ENCODE measurements at places on chromosomes 11 and 22.

DNA sequence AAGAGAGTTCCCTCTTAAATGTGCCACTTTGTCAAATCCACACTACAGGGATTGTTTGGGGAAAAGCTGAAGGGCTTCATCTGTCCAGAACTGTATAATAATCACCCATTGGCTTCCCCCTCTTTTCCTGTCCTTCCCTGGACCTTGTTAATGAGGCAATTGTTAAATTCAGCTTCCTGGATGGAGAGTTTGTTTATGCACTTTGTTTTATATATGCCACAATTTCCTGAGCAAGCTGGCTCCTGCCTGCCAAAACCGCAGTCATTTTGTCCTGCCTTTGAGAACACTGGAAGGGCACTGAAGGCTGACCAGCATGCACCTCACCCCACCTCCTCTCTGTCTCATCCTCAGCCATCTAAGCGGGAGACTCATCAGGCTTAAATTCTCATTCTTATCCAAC is 86.2 kb downstream of the MSANTD4 start:
- no peak for DNase-seq

GRCh38 chr22:39593066-39593930 is 22.7 kb downstream of the CACNA1I start:
- DNase-seq = no peak

GRCh38 chr11:126155402-126156187 is 55.9 kb downstream of the RPUSD4 start:
- no peak for DNase-seq

- DNase-seq = no peak
These were observed 3.5 kb upstream of the COX8A start for GRCh38 chr11:63970902-63971301.

GRCh38 chr22:47923011-47923427 is 1160.6 kb downstream of the TBC1D22A start:
- DNase-seq = no peak

GRCh38 chr11:68441466-68442230 is 18.9 kb upstream of the PPP6R3 start:
- DNase-seq = no peak

- no peak for DNase-seq
These were observed 23.3 kb downstream of the DKK3 start for GRCh38 chr11:11985016-11985715.

- DNase-seq = no peak
These were observed 23.6 kb downstream of the CHEK2 start for GRCh38 chr22:28718044-28718443.

DNA sequence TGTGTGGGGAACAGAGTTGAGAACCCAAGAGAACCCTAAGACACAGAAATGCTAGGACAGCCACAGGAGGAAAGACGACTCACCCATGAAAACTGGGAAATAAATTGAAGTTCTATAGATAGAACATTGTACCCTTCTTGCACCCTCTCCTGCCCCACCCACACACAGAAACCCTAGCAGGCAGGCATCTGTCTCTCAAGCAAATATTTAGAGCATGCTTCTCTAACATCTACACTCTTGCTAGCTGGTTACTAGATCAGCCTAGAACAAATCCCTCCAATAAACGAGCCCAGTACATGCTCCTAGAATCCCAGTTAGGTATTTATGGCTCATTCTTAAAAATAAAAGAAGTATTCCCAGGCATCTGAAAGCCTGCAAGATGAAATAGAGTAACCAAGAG is 32.1 kb upstream of the CLPB start:
- no peak for DNase-seq

- no peak for DNase-seq
These were observed 21.5 kb downstream of the OTUB1 start for GRCh38 chr11:64007629-64008282.

DNA sequence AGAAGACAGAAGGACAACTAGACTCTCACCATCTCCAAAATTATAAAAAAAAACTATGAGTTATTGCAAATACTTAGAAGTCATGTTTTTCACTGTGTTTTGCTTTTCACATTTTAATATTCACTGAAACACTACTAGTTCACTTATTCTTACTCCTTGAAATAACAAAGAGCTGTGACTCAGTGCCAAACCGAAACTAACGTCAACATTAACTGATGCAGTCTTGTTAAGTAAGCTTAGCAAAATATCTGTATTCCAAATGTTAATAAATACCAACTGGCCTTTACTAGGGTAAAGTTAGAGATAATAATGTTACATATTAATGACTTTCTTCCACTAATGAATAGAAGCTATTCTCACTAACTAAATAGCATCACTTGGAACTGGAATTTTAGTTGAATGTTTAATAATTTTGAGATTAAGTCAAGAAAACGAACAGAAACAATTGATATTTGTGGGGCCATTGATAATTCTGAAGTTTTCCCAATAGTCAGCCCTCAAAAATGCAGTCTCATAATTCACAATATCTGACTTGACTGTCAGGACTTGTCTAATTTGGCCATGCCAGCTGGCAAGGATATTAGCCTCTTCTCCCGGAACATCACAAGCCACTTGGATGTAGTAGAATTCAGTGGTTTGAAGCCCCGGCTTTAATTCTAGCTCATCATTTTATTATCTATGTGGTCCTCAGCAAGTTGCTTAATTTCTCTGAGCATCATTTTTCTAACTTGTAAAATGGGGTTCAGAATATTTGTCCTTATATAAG is 230.1 kb upstream of the DDI1 start:
- DNase-seq = no peak

- no peak for DNase-seq
These were observed 371.6 kb downstream of the CADM1 start for GRCh38 chr11:115132436-115133228.

DNA sequence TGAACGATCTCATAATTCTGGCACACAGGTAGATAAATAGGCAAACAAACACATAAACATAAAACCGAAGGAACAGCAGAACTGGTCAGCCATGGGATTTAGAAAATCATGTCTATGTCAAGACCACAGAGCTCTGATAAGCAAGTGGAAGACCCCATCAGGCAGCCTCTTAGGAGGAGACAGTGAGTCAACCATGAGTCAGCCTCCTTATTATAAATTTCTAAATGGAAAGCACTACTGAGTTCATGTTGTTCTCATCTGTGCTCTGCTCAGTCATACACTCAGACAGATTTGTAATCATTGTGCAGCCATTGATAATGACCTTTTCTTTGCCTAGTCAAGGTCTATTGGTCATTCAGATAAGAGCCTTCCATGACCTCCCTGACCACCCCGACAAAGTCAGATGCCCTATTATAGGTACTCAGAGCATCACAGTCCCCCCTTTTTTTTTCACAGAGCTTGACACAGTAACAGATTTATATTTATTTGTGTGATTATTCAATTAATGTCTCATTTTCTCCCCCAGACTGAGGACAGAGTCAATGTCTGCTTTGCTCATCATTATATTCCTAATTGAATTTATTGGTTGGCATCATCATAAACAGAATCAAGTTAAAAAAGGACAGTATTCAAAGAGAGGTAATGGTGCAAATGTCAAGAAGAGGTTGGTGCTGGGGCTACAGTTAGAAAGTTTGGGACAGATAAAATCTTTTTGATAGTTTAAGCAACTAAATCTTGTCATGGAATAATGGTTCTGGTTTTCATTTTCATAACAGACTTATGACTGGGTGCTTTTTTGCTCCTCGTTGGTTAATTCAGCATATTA is 579.7 kb upstream of the CCDC90B start:
- DNase-seq = no peak

DNA sequence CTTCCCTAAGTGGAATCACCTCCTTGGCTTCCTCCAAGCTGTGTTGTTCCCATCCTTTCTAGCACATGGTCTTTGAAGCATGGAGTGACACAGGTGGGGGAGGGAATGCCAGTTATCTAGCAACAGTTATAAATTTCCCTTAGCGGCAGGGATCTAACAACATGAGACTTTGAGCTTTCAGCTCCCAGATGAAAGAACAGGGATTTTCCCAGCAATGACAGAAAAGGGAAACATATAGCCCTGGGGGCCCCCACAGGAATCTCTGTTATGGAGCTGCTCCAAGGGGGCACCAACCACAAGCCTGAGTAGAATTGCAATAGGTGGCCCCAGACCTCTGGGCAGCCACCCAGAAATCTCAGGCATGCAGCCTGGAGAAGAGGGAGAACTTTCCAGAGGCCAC is 163.0 kb downstream of the GRIK4 start:
- DNase-seq = no peak

DNA sequence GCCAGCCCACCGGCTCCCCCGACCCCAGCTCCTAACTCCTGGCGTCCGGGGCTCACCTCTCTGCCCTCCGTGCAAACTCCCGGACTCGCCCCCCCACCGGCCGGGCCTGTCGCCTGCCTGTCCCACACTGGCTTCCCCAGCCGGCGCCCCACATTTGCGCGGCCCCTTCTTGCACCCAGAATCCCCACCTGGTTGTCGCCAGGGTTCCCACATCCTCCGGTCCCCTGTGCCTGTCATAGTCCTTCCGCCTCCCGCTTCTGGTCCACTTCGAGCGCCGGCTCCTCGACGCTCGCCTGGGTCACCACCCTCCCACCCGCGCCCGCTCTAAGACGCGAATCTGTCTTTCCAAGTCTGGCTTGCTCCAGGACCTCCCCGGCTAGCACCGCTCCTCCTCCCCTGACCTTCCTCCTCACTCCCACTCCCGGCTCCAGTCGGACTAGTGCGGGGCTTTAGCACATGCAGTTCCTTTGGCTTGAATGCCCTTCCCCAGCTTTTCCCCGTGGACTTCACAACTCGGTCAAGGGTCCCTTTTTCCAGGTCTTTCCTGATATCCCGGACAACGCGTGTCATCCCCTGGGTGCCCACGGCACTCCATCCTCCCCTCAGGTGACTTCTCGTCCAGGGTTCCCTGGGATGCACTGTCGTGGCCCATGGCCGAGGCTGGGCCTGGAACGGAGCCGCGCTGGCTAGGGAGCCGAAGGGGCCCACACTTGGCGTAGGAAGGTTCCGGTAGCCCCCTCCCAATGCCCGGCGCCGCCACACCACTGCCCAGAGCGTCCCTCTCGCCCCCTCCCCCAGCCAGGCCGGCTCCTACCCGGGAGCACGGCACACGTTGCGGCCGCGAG is 635 bp downstream of the SCARF2 start:
- DNase-seq = no peak

- DNase-seq = no peak
These were observed 1686.8 kb downstream of the LRRC4C start for GRCh38 chr11:39772525-39773137.

GRCh38 chr11:64485074-64485473 is 105.9 kb upstream of the SLC22A12 start:
- no peak for DNase-seq

DNA sequence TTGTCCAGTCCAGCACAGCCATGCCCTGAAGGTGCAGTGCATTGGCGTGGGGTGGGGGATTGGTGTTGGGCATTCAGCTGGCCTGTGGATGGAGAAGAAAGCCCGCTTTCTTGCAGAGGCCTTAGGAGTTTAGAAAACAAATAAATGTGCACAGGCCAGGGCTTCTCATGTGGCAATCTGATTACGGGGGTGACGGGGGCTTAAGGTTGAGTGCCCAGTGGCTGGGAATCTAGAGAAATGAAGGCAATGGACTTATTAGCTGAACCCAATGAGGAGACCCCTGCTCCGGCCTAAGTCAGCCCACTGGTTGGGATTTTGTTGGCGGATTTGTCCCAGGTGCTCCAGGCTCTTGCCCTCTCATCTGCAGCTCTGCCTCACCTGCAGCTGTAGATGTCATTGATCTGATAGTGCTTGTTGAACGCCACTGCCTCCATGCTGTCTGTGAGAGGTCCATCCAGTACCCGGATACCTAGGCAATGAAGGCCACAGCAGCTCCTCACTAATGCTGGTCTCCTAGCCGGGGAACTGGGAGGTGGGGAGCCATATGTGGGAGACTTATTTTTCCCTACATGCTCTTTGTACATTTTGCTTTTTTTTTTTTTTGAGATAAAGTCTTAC is 6.2 kb downstream of the PCSK7 start:
- no peak for DNase-seq

- no peak for DNase-seq
These were observed 289.2 kb downstream of the MN1 start for GRCh38 chr22:27512283-27512761.

GRCh38 chr11:115368616-115369015 is 135.6 kb downstream of the CADM1 start:
- DNase-seq = no peak

GRCh38 chr11:121466063-121466794 is 13.5 kb upstream of the SORL1-AS1 start:
- DNase-seq = peak; percentile 43

DNA sequence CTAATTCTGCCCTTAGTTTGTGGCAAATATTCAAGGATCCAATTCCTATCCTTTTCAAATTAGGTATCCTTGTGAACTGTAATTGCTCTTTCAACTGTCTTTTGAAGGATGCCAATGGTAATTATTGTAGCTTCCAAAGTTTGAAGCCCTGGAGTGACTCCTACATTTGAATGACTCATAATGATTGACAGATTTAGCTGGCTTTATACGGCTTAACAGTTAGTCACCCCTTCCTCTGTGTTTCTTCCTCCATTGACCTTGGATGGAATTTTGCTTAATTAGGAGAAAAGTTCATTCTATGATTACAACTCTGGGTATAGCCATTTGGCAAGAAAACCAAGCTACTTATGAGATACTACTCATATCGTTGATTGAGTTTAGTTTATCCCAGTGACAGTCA is 639.3 kb upstream of the KIRREL3 start:
- DNase-seq = no peak

- DNase-seq = no peak
These were observed 705.4 kb upstream of the TENM4 start for GRCh38 chr11:80146232-80146631.

GRCh38 chr22:33083212-33083611 is 25.0 kb upstream of the SYN3 start:
- DNase-seq = no peak

GRCh38 chr11:104803776-104804175 is 94.5 kb downstream of the CASP12 start:
- DNase-seq = no peak

- DNase-seq = no peak
These were observed 230.8 kb upstream of the DDI1 start for GRCh38 chr11:103805688-103806009.

DNA sequence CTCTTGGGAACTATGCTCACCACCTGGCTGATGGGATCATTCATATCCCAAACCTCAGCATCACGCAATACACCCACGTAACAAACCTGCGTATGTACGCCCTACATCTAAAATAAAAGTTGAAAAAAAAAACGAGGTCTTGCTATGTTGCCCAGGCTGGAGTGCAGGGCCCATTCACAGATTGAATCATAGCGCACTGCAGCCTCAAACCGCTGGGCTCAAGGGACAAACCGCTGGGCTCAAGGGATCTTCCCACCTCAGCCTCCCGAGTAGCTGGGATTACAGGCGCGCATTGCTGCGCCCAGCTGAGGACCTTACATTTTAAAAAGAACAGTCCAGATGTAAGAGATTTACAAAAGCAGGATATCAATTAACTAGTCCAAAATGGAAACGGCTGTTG is 41.9 kb upstream of the EMID1 start:
- DNase-seq = no peak

GRCh38 chr11:2138068-2138430 is 1.1 kb downstream of the IGF2 start:
- DNase-seq = no peak

GRCh38 chr22:40236131-40236665 is 58.5 kb downstream of the TNRC6B start:
- DNase-seq = no peak

GRCh38 chr11:84413549-84413948 is 1127.4 kb upstream of the CCDC90B start:
- no peak for DNase-seq

GRCh38 chr11:18775492-18776292 is 15.9 kb downstream of the PTPN5 start:
- peak; percentile 61 for DNase-seq
